ENCODE measurements at places on chromosomes 13 and 19. TPM values are rescaled to one million over a fixed set of nuclear protein-coding genes. Genes with fewer than 3 reads are reported as not detected.
A peak's percentile ranks its signal among the peaks of the same experiment; 100 is the strongest.

GRCh38 chr19:41001243-41001971 is 10.3 kb downstream of the CYP2B6 start:
- H3K27me3 ChIP-seq = peaks cover 11% of the 10 kb centered on the region
- H3K4me3 ChIP-seq = no peak overlapping the region
- H3K27ac ChIP-seq = no peak overlapping the region
- H3K36me3 ChIP-seq = no peaks in the 10 kb centered on the region
- no peaks in the 10 kb centered on the region for H3K4me1 ChIP-seq

DNA sequence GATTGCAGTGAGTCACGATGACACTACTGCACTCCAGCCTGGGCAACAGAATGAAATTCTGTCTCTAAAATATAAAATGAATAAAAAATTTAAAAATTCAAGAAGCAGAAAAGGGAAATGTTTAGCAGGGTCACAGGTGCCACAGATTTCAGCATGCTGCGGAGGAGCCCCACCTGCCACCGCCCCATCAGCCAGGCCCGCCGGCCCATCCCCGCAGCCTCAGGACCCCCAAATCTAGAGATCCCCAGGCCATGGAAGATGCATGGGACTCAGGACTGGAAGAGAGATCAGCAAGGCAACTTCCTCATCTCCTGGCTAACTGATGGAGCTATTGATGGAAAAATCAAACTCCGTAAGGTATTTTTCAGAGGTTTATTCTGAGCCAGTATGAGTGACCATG is 208.2 kb downstream of the UQCRFS1 start:
- no peaks in the 10 kb centered on the region for H3K36me3 ChIP-seq
- H3K27ac ChIP-seq = no peak overlapping the region
- no peaks in the 10 kb centered on the region for H3K4me1 ChIP-seq
- H3K27me3 ChIP-seq = no peaks in the 10 kb centered on the region
- no peak overlapping the region for H3K4me3 ChIP-seq

DNA sequence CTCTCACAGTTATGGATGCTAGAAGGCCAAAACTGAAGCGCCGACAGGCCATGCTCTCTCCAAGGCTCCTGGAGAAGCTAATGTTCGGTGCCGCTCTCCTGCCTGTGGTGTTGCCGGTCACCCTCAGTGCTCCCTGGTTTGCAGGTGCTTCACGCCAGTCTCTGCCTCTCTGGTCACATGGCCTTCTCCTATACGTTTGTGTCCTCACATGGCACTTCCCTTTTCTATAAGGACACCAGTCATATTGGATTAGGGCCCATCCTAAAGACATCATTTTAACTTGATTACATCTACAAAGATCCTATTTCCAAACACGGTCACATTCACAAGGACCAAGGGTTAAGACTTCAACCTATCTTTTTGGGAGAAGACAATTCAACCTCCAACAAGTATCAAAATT is 671.3 kb upstream of the ARGLU1 start:
- H3K27ac ChIP-seq = no peak overlapping the region
- DNase-seq = no peak
- H3K27me3 ChIP-seq = no peaks in the 10 kb centered on the region

GRCh38 chr19:37537391-37537947 is 30.7 kb downstream of the ZNF793 start:
- DNase-seq = no peak
- no peaks in the 10 kb centered on the region for H3K4me1 ChIP-seq
- H3K27ac ChIP-seq = no peak overlapping the region
- no peak overlapping the region for H3K4me3 ChIP-seq
- no peaks in the 10 kb centered on the region for H3K27me3 ChIP-seq
- H3K36me3 ChIP-seq = peaks cover 57% of the 10 kb centered on the region

- no peaks in the 10 kb centered on the region for H3K36me3 ChIP-seq
- H3K27me3 ChIP-seq = peaks cover 14% of the 10 kb centered on the region
- H3K27ac ChIP-seq = no peak overlapping the region
- peaks cover 26% of the 10 kb centered on the region for H3K4me1 ChIP-seq
- H3K4me3 ChIP-seq = no peak overlapping the region
Observed at GRCh38 chr19:11534948-11535347, 3.7 kb upstream of the CNN1 start.

- H3K4me3 ChIP-seq = peak within 1 kb of the TSS; percentile 87
- H3K27ac ChIP-seq = peak within 1 kb of the TSS; percentile 92
- peaks cover 37% of the 10 kb centered on the region for H3K4me1 ChIP-seq
- no peaks in the 10 kb centered on the region for H3K27me3 ChIP-seq
- H3K36me3 ChIP-seq = peaks cover 2% of the 10 kb centered on the region
Observed at GRCh38 chr19:17305517-17306284, at the start of gene MRPL34. Gene MRPL34, plus strand, starts transcription at chr19:17305872. Its CDS starts 21 bp downstream, at chr19:17305893.

- no peaks in the 10 kb centered on the region for H3K36me3 ChIP-seq
- H3K27me3 ChIP-seq = peaks cover 2% of the 10 kb centered on the region
- DNase-seq = no peak
- no peak within 1 kb of the TSS for H3K4me3 ChIP-seq
Observed at GRCh38 chr19:2255982-2256685, at the start of gene JSRP1. Gene JSRP1, minus strand, starts transcription at chr19:2256417. Its CDS starts 1,103 bp downstream, at chr19:2255314.

DNA sequence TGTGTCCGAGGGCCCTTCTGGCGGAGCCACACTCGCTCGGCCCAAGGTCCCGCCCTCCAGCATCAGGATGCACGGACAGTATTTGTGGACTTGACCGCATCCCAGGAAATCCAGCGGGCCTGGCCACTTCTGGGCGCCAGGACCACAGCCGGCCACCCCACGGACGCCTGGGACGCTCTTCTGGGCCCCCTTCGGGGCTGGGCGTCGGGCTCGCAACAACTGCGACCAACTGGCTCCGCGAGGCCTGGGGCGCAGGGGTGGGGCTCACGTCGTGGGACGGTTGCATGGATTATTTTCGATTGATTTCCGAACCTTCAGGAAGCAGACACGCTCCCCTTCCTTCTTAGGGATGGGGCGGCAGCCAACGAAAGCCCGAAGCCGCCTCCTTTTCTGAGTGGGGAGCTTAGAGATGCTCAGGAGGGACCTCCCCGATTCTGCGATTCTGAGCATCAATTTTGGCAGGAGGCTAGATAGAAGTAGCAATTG is 521 bp upstream of the NUP58 start:
- H3K27me3 ChIP-seq = peaks cover 8% of the 10 kb centered on the region
- H3K27ac ChIP-seq = peak overlapping the region; percentile 94
- H3K36me3 ChIP-seq = peaks cover 33% of the 10 kb centered on the region

DNA sequence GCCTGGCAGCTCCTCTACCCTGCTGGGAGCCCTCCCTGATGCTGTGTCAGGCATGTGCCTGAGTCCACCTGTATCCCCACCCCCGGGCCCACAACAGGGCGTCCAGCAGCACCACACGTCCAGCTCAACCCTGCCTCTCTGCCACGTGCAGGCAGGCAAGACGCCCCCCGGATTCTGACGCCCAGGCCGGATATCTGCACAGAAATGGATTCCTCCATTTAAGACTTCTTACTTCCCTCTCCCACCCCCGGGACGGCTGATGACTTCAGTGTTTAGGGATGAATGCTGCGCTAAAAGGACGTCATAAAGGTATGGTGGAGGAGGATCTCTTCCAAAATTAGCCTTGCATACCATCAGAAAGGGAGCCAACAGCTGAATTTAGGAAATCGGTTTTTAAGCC is 10.2 kb downstream of the PEPD start:
- no peak overlapping the region for H3K4me3 ChIP-seq
- no peak for DNase-seq
- H3K27ac ChIP-seq = no peak overlapping the region
- H3K36me3 ChIP-seq = peaks cover 1% of the 10 kb centered on the region
- H3K27me3 ChIP-seq = no peaks in the 10 kb centered on the region
- no peaks in the 10 kb centered on the region for H3K4me1 ChIP-seq

GRCh38 chr13:37179645-37180044 is 74.2 kb upstream of the CSNK1A1L start:
- no peak overlapping the region for H3K4me3 ChIP-seq
- H3K4me1 ChIP-seq = no peaks in the 10 kb centered on the region
- H3K27ac ChIP-seq = no peak overlapping the region
- DNase-seq = no peak
- H3K27me3 ChIP-seq = no peaks in the 10 kb centered on the region
- H3K36me3 ChIP-seq = no peaks in the 10 kb centered on the region

DNA sequence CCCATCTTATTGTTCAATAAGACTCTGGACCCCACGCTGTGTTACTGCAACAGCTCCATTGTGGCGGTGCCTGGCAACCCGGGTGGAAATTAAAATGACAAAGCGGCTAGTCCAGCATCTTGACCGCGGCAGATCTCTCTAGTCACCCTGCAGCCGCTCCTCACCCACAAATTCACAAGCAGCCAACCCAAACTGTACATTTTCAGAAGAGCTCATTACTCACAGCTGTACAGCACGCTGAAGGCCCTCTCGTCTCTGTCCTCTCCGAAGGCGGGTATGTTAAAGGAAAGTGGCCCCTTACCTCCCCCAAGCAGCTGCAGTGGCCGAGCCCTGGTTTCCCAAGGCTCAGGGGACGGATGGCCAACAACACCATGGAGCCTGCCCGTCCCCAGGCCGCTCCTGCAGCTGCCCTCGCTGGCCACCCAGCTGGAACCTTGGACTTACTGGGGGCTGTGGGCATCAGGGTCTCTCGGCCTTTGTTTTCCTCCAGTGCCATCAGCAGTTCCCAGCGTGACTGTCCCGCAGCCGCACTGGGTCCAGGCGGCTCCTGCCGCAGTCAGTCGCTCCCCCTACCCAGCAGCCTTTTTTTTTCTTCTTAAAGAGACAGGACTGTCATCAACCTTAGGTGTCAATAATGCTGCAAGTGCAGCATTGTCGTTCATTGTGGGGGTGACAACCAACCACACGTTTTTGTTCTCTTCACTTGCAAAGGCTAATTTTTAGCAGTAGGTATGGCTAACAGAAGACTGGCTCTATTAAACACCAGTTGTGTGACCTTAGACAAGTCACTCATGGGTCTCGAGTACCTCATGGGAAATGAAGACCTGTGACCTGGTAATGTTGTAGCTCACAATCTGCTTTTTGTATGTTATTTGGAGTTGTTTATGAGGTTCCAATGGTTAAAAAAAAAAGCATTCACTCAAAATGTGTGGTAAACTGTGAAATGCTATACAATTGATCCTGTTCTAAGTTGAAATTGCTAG is at the start of gene SACS:
Gene SACS (minus strand): TSS at position 532 of the 983 bp plus-strand sequence. CDS start 22,463 bp downstream, outside the sequence.
- H3K36me3 ChIP-seq = no peaks in the 10 kb centered on the region
- DNase-seq = no peak
- H3K4me3 ChIP-seq = no peak within 1 kb of the TSS
- H3K27ac ChIP-seq = no peak within 1 kb of the TSS
- peaks cover 29% of the 10 kb centered on the region for H3K27me3 ChIP-seq
- H3K4me1 ChIP-seq = peaks cover 4% of the 10 kb centered on the region

DNA sequence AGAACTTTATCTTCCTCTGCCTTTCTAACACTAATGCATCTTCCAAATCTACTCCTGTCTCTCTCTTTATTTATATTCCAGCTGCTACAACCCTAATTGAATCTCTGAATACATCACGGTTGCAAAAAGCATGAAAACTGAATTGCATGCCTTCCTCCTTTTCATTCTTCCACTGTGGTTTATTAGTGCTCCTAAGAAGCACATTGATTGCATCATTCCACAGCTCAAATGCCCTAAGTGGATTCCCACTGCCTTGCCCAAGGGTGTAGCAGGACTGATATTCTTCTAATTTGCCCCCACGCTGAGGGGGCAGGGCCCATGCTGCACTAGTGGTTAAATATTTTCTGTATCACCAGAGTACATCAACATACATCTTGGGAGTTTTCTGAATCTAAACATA is 640.8 kb downstream of the EFNB2 start:
- H3K4me1 ChIP-seq = no peaks in the 10 kb centered on the region
- peaks cover 3% of the 10 kb centered on the region for H3K27me3 ChIP-seq
- DNase-seq = no peak
- no peaks in the 10 kb centered on the region for H3K36me3 ChIP-seq

DNA sequence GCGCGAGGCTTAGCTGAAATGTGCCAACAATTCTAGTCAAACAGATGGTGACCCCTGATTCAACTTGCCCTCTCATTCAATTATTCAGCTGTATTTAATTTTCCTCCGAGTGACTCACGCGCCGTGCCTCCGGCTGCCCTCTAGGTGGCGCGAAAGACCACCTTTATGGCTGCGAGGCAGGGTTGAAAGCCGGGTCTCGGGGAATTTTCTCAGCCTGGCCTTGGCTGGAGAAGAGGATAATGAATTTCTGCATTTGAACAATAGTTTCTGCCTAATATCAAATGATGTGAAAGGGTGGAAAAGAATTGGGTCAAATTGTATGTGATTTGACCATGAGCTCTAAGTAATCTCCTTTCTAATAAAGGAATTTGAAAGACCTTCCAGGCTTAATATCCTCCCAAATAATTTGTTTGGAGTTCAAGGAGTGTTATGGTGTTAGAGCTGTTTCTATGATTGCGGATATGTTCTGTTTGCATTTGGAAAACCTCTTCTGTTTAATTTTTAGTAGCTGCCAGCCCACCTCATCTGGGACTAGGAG is 310.9 kb downstream of the ZNF536 start:
- no peak overlapping the region for H3K4me3 ChIP-seq
- no peak overlapping the region for H3K27ac ChIP-seq
- H3K27me3 ChIP-seq = peaks cover 27% of the 10 kb centered on the region
- peak; percentile 64 for DNase-seq

GRCh38 chr13:22549126-22549525 is 631.7 kb upstream of the SGCG start:
- no peaks in the 10 kb centered on the region for H3K36me3 ChIP-seq
- no peaks in the 10 kb centered on the region for H3K27me3 ChIP-seq
- H3K27ac ChIP-seq = no peak overlapping the region
- no peaks in the 10 kb centered on the region for H3K4me1 ChIP-seq
- H3K4me3 ChIP-seq = no peak overlapping the region

- H3K27me3 ChIP-seq = no peaks in the 10 kb centered on the region
- H3K27ac ChIP-seq = no peak overlapping the region
- H3K4me3 ChIP-seq = no peak overlapping the region
- no peaks in the 10 kb centered on the region for H3K36me3 ChIP-seq
- peak; percentile 36 for DNase-seq
Observed at GRCh38 chr19:49200238-49200862, 42.8 kb downstream of the TRPM4 start.

DNA sequence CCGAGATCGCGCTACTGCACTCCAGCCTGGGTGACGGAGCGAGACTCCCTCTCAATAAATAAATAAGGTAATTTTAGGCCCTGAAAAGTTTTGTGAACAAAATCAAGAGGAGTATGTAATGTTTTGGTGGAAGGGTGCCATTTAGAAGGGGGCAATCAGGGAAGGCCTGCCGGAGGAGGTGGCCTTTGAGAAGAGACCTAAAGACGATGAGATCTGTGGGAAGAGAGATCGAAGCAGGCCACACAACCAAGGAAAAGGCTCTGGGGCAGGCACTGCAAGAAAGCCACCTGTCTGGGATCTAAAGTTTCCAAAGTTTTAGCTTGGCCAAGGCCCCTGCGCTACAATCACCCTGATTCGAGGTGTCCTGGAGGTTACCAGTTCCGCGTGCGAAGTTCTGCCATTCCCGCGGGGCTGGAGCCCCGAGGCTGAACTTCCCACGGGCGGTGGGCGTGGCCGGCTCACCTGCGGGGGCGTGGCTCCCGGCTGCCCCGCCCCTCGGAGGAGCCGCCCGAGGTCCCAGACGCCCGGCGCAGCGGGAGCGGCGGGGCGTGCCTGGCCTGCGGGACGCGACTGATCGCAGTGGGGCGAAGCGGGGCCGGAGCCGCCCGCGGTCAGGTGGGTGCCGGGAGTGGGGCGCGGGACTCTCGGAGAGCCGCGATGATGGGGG is at the start of gene KLC3:
Gene KLC3 (plus strand): TSS at position 519 of the 667 bp plus-strand sequence. CDS start 4,792 bp downstream, outside the sequence.
- no peak within 1 kb of the TSS for H3K4me3 ChIP-seq
- H3K4me1 ChIP-seq = peaks cover 7% of the 10 kb centered on the region
- H3K27me3 ChIP-seq = peaks cover 20% of the 10 kb centered on the region
- H3K36me3 ChIP-seq = no peaks in the 10 kb centered on the region
- no peak within 1 kb of the TSS for H3K27ac ChIP-seq

Gene PSG5
- total RNA-seq = not detected

Gene CEACAM16
- not detected for total RNA-seq

Gene VSTM1
- not detected for total RNA-seq

Gene TGFB1
- 112 TPM for total RNA-seq

Gene FFAR1
- total RNA-seq = not detected

Gene KLK4
- not detected for total RNA-seq

Gene IGFL3
- total RNA-seq = not detected

Gene RANBP3
- total RNA-seq = 74.3 TPM

Data from activated CD8-positive, alpha-beta T cell treated with anti-CD3 and anti-CD28 coated beads for 36 hours (primary cell).